ENCODE measurements at places on chromosomes 7 and 10.

DNA sequence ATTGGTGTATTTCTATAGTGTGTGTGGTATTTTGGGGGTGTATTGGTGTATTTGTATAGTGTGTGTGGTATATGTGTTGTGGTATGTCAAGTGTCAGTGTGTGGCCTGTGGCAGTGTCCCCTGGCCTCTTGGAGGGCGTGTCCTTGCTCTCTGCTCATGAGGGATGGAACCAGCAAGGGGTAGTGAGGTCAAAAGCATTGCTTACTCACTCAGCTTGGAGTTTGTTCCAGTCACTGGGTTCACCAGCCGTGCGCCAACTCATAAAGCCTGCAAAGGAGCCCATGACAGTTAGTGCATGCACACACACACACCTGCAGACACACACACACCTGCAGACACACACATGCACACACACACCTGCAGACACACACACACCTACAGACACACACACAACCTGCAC, 4.3 kb upstream of the TRPV6 start:
- DNase-seq: no peak

DNA sequence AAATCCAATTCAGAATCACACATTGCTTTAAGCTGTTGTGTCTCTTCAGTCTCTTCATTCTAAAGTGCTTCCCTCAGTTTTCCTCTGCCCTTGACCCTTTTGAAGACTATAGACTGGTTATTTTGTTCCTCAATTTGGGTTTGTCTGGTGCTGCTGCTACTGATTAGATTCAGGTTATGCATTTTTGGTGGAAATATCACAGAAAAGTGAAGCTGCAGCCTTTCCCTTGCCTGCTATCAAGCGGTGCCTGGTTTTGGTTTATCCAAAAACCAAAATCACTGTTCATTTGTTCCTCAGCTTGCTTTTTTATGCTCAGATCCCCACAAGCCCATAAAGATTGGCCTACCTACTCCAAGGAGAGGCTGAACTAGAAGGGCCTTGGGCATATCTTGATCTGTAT, 55.2 kb downstream of the ELMO1 start:
- DNase-seq: no peak

GRCh38 chr7:131014906-131015656, 281.1 kb upstream of the KLF14 start:
- DNase-seq: no peak

DNA sequence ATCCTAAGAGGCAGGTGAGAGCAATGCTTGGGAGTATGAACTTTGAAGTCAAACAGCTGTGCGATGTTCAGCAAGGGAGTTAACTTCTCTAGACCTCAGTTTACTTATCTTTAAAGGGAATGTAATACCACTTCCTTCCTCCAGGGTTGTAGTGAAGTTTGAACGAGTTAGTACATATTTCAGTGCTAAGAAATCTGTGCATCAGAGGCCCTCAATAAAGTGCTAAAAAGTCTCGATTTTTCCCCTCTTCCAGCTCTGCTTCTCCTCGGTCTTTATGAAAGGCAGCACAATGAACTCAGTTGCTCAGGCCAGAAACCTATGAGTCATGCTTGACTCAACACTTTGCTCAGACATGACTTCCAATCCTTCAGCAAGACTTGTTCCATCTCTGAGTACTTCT, 418.9 kb downstream of the MDFIC start:
- no peak for DNase-seq

- DNase-seq: no peak
Observed at GRCh38 chr7:33233659-33234058, 104.3 kb downstream of the BBS9 start.

- DNase-seq: no peak
Observed at GRCh38 chr7:28072876-28073514, 107.6 kb downstream of the JAZF1 start.

DNA sequence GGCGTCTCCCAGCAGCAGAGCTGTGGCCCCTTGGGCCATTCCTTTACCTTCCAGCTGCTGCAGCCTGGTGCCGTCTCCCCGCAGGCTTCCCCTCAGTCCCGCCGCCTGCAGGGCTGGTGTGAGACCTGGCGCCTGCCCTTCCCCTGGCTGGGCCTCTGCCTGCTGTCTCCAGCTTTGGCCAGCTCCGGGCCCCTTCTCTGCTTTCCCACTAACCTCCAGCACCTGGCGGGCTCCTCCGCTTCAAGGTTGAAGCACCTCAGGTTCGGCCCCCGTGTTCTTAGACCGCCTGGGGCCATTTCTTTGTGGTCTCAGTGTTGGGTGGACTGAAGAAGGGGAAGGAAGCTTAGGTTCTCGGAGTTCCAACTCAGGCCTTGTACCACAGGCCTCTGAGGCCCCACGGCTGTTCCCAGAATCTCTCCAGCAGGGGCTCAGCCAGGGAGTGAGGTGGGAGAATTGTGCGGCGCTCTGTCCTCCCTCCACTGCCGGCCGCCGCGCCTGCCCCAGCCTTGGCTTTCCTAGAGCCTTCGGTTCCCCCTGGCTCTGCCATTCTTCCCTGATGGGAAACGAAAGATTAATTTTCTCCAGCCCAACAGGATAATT, 30.3 kb downstream of the GBX1 start:
- no peak for DNase-seq

GRCh38 chr10:86410542-86411124, 44.0 kb upstream of the GRID1 start:
- DNase-seq: no peak

GRCh38 chr7:142030848-142031247, 35.2 kb downstream of the MGAM start:
- no peak for DNase-seq

GRCh38 chr7:137771679-137772078, 75.1 kb downstream of the DGKI start:
- DNase-seq: no peak

DNA sequence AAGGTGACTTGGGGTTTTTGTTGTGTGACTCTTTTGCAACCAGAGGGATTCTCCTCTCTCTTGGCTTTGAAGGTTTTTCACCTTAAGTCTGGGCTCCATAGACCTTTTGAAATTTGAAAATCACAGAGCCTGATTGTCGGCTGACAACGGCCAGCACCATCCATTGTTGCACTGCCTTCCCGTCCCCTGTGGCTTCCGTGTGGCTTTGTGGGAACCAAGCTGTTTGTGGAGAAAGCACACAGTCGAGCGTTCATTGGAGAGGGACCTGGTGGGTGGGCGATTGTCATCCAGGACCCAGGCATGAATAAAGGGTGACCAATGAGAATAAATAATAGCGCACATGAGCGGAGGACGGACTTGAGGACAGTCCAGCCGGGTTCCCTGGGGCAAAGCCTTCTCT, 7.4 kb upstream of the RAMP3 start:
- no peak for DNase-seq
